ENCODE measurements at places on chromosomes 16 and 17.

- DNase-seq: no peak
These were observed 220.1 kb upstream of the SOX9 start for GRCh38 chr17:71900621-71901229.

GRCh38 chr17:82050761-82051641, 610 bp downstream of the RFNG start:
- DNase-seq: no peak

DNA sequence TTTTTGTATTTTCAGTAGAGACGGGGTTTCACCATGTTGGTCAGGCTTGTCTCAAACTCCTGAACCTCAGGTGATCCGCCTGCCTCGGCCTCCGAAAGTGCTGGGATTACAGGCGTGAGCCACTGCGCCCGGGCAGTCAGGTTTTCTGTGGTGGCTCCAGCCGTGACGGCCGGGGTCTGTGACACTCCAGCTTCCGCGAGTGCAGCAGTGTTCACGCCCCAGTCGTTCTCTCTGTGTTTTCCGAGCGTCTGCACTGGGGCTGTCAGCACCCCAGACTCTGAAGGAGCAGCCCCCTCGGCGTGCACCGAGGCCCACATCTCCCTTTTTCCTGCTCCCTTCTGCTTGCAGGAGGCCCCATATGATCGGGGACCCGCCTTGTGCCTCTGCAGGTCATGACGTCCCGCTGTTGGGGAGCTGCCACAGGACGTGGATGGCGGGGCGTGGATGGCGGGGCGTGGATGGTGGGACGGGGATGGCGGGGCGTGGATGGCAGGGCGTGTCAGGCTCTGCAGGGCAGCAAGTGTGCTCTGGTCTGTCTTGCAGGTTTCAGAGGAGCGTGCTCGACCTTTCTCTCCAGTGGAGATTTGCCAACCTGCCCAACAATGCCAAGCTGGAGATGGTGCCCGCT, 5.7 kb downstream of the ASPSCR1 start:
- no peak for DNase-seq

DNA sequence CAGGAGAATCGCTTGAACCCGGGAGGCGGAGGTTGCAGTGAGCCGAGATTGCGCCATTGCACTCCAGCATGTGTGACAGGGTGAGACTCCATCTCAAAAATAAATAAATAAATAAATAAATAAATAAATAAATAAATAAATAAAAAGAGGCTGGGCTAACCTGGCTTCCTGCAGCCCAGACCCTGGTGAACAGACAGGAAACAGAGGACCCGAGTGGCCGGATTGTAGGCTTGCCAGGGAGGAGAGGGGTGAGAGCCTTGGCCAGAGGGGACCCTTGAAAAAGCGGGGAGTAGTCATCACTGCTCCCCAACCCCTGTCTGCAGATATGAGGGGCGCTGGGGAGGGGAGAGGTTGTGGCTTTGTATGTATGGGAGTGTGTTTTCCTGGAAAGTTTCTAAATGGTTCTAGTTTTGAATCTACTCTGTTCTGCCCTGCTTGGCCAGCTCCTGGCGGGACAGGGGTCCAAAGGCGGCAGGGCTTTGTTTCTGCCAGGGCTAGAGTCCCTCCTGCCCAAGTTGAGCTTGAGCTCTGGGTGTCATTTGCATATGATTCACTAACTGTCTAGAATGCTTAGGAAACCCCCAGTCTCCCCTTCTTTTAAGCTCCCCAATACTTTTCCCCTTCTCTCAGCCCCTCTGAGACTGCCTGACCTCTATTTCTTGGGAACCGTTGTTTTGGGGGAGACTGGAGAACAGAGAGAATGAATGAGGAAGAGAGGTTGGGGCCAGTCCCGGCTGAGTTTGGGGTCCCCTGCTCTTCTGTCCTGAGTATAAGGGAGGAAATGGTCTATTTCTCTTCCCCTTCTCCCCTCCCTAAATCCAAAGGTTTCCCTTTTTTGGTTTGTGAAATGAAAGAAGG, 16.4 kb downstream of the RARA start:
- DNase-seq: peak; percentile 58

- no peak for DNase-seq
These were observed 20.1 kb downstream of the EPOP start for GRCh38 chr17:38654411-38655398.

GRCh38 chr16:48478393-48478792, 93.2 kb upstream of the SIAH1 start:
- DNase-seq: no peak

GRCh38 chr17:29840884-29841283, 89.1 kb downstream of the SSH2 start:
- no peak for DNase-seq

DNA sequence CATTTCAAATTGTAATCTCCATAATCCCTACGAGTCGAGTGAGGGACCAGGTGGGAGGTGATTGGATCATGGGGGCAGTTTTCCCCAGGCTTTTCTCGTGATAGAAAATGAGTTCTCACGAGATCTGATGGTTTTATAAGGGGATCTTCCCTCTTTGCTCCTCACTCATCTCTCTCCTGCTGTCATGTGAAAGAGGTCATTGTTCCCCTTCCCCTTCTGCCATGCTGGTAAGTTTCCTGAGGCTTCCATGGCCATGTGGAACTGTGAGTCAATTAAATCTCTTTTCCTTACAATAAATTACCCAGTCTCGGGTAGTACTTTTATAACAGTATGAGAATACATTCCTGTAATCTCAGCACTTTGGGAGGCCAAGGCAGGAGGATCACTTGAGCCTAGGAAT, 76.7 kb upstream of the MARCHF10 start:
- DNase-seq: no peak

GRCh38 chr16:78211946-78212345, 112.5 kb downstream of the WWOX start:
- no peak for DNase-seq

DNA sequence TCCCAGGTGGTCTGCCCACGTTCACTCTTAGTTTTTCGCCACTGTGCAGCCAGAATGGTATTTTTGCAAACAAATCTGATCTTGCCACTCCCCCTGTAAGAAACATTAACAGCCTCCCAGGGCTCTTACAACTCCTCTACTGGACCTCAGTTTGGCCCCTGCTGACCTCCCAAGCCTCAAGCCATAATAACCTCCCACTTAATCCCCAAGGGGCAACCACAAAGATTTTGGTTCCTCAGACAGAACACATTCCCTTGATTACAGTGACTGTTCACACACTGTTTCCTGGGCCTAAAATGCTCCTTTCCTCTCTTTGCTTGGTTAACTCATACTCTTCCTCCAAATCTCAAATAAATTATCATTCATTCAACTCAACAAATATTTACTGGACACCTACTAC, 21.5 kb upstream of the CD300E start:
- no peak for DNase-seq

DNA sequence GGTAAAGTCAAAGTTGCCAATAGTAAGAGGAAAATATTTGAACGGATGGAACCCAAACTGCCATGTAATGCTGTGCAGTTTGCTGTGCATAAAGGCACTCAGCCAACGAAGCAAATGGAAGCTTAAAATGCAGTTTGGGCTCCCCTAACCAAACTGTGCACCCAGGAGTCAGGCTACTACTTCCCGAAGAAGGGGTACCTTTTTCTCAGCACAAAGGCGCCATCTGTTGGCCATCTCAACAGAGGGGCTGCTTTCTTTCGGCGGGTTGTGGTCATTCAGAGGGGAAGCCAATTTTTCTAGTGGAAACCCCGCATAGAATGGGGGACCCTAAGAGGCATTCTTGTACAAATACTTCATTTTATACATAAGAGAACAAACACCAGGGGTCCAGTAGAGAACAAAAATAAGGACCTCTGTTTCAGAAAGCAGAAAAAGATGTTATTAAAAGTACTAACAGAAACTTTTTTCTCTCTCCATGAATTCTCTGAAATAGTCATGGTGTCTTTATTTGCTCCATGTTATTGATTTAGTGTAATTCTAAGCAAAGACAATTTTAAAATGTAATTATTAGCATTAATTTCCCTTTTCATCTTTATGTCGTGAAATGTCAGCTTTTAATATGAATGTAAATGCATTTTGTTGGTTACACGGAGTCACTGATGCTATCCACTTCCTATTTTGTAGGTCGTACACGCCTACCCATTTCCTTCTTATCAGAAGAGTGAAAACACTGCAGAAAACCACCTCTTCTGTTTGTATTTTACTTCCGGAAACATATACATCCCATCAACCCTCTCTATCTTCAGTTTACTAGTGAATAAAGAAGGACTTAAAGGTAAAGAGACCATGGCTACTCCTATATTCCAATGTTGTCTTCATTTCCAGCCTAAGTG, 453.3 kb downstream of the KCNJ2 start:
- peak; percentile 9 for DNase-seq

- no peak for DNase-seq
These were observed 3.1 kb upstream of the JPT2 start for GRCh38 chr16:1674751-1675664.

GRCh38 chr16:83312718-83313245, 495.0 kb upstream of the HSBP1 start:
- no peak for DNase-seq

DNA sequence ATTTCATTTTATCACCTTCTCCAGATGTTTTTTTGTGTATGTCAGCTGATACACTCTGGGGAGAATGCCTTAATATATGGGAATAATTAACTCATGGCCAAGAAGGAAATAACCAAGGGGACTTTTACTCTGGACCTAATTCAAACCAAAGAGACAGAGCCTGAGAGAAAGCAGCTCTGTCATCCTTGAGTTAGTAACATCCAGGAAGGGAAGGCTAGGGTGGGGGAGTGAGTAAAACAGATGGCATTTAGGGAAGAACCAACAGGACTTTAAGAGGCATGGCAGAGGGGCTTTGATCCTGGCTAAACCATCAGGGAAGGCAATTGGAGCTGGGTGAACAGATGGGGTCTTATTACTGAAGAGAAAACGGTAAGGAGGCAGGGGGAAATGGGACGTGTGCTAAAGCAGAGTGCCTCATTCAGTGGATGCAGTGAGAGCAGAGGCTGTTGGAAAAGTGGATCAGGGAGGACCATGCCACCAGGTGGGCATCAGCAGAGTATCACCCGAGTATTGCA, 2.5 kb upstream of the SMPD3 start:
- DNase-seq: no peak

DNA sequence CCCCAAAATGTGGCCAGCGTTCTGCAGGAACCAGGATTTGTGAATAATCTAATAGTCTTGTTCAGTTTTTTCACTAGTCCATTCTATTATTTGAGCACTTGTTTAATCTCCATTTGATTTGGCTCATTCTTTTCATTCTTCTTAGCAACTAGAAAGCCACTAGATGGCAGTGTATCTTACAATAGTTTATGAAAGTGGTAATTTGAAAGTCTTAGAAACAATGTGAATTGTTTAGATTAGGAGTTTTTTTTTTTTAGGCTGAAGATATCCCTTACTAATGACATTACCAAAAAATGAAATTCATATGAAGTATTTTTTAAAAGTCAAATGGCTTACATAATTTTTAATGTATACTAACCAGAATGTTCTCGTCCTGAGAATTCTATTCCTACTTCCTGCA, 6.7 kb downstream of the ERI2 start:
- DNase-seq: no peak

GRCh38 chr17:78715000-78715771, 66.9 kb downstream of the CYTH1 start:
- no peak for DNase-seq

GRCh38 chr17:56883616-56884015, 30.2 kb downstream of the TRIM25 start:
- no peak for DNase-seq

- peak; percentile 17 for DNase-seq
These were observed 344.4 kb upstream of the ASIC2 start for GRCh38 chr17:33637534-33637933.

- DNase-seq: no peak
These were observed 2114.6 kb downstream of the TP53TG3F start for GRCh38 chr16:35574011-35574410.

DNA sequence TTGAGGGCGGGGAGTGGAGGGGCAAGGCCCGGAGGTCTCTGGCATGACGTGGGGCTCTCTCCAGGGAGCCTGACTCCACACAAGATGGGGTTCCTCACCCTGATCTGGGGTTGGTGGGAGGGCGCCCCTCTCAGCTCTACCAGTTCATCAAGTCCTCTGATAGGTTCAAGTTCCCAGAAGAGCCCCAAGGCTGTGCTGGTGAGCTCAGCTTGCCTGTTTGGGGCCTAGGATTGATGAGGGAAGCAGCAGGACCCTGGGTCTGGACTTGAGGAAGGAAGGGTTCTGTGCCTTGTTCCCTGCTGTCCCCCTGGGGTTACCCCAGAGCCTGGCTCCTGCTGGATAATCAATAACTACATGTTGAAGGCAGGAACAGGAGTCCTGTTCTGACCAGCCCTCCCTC, 3.5 kb downstream of the MGAT5B start:
- no peak for DNase-seq

GRCh38 chr16:88533932-88534637, 36.1 kb upstream of the ZC3H18 start:
- DNase-seq: peak; percentile 88

DNA sequence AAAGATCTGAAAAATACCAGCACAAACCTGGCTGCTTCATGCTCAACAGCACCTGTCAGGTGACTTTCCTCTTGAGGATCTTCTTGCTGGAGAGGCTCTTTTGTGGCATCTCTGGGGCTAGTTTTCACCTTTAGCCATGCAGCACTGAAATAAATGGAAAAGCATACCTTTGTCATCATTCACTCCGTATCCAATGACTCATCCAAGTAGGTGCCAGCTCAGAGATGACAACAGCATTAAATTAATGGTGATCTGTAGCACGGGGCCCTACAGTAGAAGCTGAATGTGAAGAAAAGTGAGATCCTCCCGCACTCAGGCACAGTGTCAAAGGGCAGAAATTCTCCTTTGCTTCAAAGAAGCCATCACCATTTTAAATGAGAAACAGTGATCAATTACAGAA, 32.2 kb downstream of the KIAA0753 start:
- DNase-seq: no peak

DNA sequence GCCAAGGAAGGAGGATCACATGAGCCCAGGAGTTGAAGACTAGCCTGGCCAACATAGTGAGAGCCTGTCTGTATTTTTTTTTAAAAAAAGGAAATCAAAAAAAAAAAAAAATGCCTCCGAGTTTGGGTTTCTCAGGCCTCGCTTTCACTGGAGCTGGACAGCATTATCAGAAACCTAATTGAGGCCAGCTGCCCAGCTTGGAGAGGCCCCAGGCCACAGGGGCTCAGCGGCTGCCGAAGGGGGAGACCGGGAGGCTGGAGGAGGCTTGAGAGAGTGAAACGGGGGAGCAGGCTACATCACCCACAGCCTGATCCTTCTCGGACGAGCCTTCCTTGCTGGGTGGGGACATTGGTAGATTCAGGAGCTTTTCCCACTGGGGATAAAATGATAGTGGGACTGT, 5.1 kb downstream of the TTYH2 start:
- no peak for DNase-seq
